ENCODE measurements at places on chromosomes 5 and 9.

DNA sequence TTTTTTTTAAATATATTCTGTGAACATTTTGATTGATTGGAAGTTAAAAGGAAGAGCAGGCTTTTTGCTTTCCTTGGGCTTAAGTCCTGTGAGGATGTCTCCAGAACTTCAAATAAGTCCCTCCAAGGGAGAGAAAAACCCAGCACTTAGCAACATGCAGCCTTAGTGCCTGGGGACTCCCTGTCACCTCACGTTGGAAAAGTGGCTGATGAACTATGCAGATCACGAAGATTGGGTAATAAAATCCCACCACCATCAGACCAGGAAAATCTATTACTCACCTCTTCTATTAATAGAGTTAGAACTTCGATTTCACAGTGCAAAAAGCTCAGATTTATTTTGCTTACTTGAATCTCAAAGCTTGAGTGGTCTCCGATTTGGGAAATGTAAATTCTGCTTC is 507.0 kb downstream of the MAT2B start:
- no peak for DNase-seq

GRCh38 chr9:127519301-127520166 is 68.2 kb downstream of the LRSAM1 start:
- peak; percentile 21 for DNase-seq

DNA sequence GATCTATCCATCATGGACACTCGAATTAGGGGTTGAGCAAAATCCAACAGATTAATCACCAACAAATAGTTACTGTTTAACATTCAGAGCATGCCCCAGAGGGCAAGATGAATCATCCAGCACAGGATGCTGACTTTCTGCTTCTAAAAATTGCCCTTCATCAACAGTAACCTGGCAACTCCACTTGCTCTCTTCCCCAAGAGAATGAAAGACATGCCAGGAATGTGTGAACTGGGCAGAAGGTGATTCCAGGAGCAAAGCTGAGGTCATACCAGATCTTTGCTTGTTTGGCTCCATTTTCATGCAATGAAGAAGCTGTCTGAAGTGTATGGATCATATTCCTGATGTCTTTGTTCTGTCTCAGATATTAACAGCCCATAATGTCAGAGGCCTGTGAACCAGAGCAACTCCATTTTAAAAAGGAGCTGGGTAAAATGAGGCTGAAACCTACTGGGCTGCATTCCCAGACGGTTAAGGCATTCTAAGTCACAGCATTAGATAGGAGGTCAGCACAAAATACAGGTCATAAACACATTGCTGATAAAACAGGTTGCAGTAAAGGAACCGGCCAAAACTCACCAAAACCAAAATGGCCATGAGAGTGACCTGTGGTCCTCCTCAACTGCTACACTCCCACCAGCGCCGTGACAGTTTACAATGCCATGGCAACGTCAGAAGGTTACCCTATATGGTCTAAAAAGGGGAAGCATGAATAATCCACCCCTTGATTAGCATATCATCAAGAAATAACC is 2.5 kb upstream of the ZNF367 start:
- peak; percentile 34 for DNase-seq

GRCh38 chr5:107966201-107966600 is 295.5 kb upstream of the EFNA5 start:
- no peak for DNase-seq

DNA sequence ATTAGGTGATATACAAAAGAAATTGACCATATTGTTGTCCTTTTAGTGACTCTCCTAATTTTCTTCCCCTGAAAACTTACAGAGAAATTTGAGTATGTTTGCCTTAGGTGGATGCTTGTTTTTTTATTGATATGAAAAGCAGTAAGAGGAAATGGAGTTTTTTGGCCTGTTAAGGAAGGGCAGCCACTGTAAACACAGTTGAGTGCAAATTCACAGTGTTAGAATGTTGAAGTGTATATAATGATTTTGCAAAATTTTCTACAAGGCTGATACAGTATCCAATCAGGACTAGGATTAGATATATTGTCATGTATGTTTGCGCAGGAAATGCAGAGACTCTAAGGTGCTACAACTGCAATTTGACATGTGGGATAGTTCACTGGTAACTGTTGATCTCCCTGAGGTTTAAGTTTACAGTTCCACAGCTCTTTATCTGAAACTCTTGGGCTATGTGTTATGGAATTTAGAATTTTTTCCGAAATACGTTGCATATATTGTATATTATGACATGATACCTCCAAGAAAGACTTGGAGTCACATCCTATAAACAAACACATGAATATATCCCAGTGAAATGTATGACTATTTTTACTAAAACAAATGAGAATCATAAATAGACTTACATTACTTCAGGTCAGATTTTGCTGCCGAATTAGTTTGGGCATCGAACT is 62.5 kb downstream of the FXN start:
- DNase-seq = no peak

DNA sequence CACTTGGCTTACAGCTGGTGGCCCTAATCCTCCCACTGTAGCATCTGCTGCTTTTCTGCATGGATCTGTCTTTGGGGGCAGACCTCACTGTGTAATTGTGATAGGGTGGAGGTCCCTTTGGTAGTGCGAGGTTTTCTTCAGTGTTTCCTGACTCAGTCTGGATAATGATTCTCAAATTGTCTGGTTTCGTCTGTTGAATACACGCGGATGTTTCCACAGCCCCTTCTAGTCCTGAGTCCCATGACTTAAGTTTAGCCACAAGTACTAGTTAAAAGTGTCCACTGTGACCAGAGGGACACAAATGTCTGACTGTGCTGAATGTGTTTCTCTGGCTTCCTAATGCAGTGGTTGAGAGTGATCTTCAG is 70.5 kb downstream of the LMNB1 start:
- DNase-seq = no peak

GRCh38 chr9:8857926-8858595 is 1058.5 kb upstream of the DMAC1 start:
- DNase-seq = no peak

- DNase-seq = no peak
These were observed 6.0 kb downstream of the BRD3 start for GRCh38 chr9:134061688-134062371.

Measured in CD4-positive, alpha-beta T cell treated with Interleukin-4 for 1 hour (primary cell).